ENCODE measurements at places on chromosomes 1 and 21.

DNA sequence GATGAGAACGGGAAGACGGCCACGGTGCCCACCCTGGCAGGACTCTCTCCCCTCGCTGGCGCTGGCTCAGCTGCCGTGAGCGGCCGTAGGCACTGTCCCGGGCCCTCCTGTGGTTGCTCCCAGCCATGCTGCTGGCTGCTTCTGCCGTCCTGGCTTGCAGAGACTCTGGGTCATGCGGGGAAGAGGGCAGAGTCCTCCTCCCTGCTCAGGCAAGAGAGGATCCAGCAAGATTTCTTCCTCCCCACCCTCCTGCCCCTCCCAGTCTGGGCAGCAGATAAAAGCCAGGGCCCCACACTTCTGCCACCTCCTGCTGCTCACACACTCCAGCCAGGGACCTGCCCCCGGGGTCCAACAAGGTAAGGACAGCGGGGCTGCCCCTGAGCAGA, 60.1 kb downstream of the AGPAT3 start:
- DNase-seq: no peak

- DNase-seq: no peak
These were observed 118.6 kb upstream of the IFFO2 start for GRCh38 chr1:19074902-19075721.

GRCh38 chr1:93014168-93014567, 52.9 kb upstream of the DIPK1A start:
- DNase-seq: no peak

DNA sequence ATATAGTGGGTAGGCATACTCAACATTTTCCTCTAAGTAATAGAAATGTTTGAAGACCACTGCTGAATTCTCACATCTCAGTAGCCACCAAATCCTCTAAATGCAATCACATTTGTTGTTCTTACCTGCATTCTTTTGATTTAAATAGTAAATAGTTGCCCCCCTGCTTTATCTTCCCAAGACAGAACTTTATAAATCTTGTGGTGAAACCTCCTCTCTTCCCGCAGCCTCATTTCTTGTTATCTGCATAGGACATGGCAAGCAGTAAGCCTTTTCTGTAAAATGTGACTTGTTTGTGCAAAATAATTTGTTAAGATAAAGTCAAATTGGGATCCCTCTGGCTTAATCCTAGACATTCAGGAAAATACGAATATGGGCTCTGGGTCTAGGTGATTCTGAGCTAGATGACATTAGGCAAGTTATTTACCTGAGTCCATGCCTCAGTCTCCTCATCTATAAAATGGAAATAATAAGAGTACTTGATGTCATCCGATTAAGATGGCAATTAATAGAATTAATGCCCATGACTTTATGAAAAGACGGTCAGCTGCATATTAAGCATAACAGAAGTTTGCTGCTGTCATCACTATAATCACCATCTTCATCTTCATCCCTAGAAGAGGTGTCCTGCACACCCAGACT, 77.7 kb downstream of the LRRC8C start:
- no peak for DNase-seq

DNA sequence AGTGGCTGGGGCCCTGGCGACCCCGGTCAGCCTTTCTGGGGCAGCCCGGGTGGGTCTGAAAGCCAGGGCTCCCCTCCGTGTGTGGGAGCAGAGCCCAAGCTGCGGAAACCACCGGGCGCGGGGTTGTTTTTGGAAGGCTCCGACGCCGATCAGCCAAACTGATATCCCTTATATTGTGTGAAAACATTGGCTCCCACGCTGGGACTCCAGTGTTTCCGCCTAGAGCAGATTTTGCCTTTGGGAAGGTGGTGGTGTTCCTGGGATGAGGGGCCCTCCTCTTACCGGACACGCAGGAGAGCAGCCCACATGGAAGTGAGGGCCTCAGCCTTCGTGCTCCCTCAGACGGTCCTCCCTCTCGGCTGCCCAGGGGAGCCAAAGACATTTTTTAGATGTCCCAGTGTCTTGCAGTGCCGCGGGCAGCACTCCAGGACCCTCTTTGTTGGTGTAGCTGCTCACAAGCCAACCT, 54.3 kb downstream of the NGF start:
- no peak for DNase-seq

- no peak for DNase-seq
These were observed 518.8 kb downstream of the ADGRL2 start for GRCh38 chr1:82319546-82319945.

DNA sequence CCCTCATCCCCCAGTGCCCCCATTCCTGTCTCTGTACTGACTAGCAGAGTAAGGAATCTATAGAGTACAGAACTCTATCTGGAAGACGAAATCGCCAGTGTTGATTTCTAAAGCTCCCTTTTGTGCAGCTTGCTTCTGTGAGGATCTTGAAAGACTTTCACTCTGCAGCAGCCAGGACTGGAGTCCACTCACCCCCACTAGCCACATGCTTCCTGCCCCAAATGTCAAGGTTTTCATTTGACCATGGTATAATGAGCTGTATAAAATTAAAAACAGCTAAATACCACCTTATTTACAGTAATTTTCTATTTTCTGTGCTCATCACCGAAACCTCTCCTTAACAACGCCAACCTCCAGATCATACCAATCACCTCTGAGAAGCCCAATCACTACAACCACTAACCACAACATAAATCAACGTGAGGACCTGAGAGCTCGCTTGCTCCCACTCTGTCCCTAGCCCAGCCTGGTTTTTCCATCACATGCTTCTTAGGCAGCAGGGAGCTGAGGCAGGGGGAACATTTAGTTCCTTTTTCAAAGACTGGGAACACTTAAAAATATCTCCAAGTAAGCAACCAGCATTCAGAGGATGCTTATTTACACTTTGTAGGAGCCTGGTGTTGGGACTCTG, 56.1 kb upstream of the IRF2BP2 start:
- no peak for DNase-seq

GRCh38 chr1:44831516-44831915, 11.5 kb downstream of the PTCH2 start:
- no peak for DNase-seq

DNA sequence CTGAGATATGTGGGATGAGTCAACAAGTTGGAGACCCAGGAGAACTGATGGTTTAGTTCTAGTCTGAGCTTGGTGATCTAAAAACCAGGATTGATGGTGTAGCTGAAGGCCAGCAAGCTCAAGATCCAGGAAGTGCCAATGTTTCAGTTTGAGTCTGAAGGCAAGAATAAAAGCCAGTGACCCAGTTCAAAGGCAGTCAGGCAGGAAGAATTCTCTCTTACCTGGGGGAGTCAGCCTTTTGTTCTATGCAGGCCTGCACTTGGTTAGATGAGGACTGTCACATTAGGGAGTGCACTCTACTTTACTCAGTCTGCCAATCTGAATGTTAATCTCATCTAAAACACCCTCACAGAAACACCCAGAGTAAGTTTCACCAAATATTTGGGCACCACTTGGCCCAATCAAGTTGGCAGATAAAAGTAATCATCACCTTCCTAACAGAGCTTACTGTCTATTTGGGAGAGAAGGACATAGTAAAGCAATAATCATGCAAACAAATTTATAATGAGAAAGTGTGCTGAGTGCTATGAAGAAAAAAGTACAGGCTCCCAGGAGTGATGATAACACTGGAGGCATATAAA, 63.4 kb downstream of the TSEN15 start:
- no peak for DNase-seq

DNA sequence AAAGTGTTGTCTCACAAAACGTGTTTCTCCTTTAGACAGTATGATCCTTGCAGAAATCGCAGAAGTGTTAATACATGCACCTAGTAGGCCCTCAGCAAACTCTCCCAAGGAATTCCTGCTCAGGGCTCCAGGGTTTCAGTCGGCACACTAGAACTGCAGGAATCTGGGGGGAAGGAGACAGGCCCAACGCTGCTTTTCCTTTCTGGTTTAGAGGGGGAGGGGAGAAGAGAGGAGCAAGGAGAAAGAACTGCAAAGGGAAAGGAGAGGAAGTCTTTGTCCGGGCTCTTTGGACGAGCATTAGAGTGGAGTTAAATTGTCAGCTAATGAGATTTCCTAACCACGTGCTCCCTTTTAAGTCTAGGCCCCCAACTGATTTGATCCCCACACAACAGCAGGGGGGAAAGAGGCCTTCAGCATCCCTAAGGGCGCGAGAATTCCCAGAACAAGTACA, 103.7 kb upstream of the SOD1 start:
- no peak for DNase-seq

DNA sequence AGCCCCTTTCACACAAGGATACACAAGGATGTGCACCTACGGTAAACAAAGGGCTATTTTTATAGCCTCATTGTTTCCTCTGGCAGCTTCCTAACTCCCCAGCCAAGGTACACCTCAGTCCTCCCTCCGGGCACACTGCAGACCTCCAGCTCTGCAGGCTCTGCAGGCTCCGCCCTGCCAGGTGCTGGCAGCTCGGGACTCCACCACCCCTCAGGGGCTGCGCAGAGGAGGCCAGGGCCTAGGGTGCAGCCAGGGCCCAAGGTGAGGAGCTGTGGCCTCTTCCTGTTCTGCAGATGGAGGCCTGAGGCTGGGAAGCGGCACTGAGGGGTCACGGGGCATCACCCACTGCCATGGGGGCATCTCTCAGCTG, 19.8 kb upstream of the CLSTN1 start:
- DNase-seq: no peak

GRCh38 chr1:198088360-198089071, 68.3 kb upstream of the NEK7 start:
- DNase-seq: no peak

- no peak for DNase-seq
These were observed 95.6 kb upstream of the KCTD3 start for GRCh38 chr1:215471463-215471862.

DNA sequence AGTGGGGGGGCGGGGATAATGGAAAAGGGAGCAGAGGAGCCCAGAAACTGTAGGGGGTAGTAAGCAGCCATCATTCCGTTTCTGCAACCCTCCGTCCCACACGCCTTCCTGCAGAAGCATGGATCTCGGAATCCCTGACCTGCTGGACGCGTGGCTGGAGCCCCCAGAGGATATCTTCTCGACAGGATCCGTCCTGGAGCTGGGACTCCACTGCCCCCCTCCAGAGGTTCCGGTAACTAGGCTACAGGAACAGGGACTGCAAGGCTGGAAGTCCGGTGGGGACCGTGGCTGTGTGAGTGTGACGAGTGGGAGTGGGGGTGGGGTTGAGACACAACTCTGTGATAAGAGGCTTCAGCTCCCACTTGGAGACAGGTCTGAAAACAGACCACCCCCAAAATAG, 706 bp downstream of the CREB3L4 start:
- DNase-seq: no peak

DNA sequence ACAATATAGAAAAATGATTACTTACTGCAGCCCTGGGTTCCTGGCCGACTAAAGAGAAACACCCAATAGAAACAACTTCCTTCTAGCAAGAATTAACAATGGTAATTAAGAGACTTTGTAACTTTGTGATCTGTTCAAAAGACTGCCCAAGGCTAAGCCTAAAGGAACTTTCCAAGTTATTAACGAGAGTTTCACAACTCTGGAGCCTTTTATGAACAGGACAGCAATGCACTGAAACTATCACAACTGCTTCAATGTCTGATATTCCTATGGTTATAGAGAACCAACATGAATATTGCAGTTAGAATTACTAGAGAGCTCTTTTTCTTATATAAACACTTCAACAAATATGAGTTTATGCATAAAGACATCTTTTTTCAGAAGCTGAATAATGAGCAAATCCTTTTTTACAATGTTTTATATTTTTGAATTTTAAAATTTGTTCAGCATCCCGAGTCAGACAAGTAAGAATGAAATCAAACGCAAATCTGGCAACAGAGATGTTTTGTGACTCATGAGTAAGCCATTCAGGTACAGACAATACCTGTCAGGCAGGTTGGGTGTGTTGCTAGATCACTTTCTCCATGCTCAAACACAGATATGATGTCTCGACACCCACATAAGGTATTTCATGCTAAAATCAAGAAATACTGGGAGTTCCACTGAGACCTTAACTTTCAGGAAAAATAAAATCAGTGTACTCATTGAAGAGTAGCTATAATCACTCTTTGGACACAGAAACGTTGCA, 22.2 kb upstream of the KCNJ15 start:
- DNase-seq: no peak

DNA sequence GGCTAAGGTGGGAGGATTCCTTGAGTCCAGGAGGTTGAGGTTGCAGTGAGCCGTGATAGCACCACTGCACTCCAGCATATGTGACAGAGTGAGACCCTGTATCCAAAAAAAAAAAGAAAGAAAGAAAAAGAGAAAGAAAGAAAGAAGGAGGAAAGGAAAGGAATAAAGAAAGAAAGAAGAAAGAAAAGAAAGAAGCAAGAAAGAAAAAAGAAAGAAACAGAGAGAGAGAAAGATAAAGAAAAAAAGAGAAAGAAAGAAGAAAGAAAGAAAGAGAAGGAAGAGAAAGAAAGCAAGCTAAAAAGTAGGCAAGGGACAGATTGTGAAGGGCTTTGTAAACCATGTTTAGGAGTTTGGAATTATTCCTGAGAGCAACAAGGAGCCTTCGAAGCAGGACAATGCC, 80.1 kb downstream of the MAB21L3 start:
- no peak for DNase-seq

GRCh38 chr1:154764181-154764580, 105.9 kb downstream of the KCNN3 start:
- DNase-seq: no peak

GRCh38 chr1:154945962-154946850, 9.7 kb upstream of the PMVK start:
- no peak for DNase-seq

- DNase-seq: no peak
These were observed 37.0 kb downstream of the S100A6 start for GRCh38 chr1:153498746-153499145.

DNA sequence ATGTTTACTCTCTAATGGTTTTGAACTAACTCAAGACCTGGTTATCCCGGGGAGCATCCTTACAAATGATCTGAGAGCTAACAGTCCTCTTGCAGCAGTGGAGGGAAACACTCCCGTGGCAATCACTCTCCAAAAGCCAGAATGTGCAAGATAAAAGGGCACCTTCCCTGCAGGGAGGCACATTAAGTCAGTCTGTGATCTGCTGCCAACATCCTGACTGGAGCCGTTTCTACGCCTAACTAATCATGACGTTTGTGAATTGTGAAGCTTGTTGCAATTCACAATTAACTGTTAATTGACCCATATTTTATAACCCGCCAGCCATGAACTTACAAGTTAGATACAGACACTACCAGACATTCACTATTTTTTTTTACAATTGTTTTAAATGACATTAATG, 52.1 kb upstream of the LGALS8 start:
- no peak for DNase-seq

- DNase-seq: no peak
These were observed 55.9 kb downstream of the RPS6KA1 start for GRCh38 chr1:26585471-26585870.

DNA sequence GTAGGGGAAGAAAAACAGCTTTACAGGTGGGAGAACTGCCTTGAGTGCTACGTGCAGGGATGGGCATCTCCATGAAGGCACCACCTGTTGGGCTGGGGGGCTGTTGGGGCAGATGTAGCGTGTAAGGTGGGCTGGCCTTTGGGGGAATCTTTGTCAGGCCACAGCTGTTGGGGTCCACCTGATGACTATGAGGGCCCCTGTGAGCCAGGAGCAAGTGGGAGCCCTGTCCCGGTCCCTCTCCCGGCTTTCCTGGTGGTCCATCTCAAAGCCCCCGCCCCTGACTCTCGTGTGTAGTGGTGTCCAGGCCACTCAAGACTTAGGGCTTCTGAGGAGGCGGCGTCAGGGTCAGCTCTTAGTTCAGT, 13.5 kb downstream of the SLC37A1 start:
- DNase-seq: no peak

GRCh38 chr1:164272156-164272555, 286.8 kb upstream of the PBX1 start:
- no peak for DNase-seq

Measured in NCI-H187 (cell line).